ENCODE measurements at places on chromosomes 1 and 21.

GRCh38 chr1:237041795-237042525, at the start of gene RYR2:
Gene RYR2 (plus strand): TSS chr1:237042184. CDS start chr1:237042522, 338 bp downstream.
- peak; percentile 54 for DNase-seq

DNA sequence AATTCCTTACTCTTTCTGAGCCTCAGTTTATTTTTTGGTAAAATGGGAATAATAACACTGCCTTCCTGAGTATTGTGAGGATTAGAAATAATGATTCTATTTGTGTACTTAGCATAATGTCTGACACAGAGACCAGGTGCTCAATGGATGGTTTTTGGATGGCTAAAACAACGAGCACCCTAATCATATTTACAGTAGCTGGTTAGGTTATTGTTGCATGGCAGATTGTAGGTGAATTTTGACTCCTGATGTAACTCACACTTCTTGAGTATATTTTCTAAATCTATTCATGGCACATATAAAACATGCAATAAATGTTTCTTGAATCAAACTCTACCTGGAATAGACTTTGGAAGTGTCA, 11.9 kb upstream of the DUSP10 start:
- DNase-seq: no peak

- no peak for DNase-seq
These were observed 180.0 kb downstream of the PCP4 start for GRCh38 chr21:40047211-40047610.

- no peak for DNase-seq
These were observed 14.4 kb upstream of the ZNF362 start for GRCh38 chr1:33241866-33242265.

DNA sequence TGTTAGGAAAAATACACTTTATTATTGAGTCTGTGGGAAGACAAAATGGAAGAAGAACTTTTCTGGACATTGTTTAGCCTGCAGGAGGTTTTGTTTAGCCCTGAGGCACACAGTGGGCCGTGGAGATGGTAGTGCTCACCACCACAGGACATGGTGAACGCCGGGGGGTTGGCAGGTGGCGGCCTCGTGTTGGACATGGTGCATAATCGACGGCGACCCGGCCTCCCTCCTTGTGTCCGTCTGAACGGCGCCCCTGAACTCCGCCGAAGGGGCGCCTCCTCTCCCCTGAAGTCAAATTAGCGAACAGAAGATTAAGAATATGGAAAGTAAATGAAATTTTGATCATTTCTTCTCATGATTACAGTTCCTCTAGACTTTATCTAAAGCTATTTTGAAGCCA, 126.4 kb downstream of the PCBP3 start:
- DNase-seq: no peak

All from left cardiac atrium (tissue), 4 donors.